ENCODE measurements at places on chromosomes 1 and 21.

DNA sequence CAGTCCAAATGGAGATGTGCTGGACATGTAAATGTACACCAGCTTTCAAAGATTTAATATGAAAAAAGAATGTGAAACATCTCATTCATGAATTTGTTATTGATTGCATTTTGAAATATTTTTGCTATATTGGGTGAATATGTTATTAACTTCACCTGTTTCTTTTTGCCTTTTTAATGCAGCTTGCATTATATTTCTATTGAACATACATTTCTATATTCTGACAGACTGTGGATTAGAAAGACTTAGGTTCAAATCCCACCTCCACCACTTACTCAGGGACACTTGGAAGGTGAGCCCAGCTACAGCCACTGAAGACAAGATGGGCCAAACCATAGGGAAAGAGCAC lies 37.8 kb downstream of the LRRN2 start:
- no peak for DNase-seq

DNA sequence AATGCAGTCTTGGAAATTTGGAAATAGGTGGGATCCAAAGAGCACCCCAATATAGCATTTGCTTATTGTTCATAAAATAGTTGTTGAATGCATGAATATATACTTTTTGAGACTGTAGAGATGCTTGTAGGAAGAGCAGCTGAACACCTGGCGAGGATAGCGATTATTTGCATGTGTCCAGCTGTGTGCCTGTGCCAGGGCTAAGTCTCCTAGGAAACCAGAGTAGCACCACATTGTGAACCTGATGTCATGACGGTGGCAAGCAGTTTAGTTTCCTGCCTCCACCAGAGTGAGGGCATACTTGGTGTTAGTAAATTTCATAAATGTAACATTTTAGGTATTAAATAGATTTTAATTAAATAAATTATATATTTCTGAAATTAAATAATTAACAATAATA lies 37.3 kb upstream of the IRF2BP2 start:
- no peak for DNase-seq

GRCh38 chr1:151773702-151774101 lies 10.4 kb upstream of the MRPL9 start:
- DNase-seq = no peak

- no peak for DNase-seq
Measured at GRCh38 chr1:2224170-2224584, 3.9 kb upstream of the SKI start.

DNA sequence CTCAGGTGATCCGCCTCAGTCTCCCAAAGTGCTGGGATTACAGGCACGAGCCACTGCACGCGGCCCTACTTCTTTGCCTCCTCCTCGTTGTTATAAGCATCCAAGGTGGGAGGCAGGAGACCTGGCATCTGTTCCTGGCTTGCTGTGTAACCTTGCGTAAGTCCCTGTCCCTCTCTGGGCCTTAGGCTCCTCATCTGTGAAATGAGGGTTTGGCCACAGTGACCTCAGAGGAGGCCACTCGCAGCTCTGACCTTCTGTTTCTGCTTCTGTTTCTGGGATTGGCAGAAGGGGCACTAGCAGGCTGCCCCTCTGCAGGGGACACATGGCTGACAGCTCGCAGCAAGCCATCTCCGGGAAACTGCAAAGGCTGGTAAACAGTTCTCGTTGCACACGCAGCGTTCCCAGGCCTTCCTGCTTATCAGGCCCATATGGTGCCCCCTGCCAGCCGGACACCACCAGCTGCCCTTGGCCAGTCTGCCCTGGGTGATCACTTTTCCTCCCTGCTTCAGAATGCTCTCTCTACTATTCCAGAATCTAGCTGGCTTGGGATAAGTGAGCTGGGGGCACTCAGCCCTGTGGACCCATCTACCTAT lies 2.6 kb upstream of the LDLRAP1 start:
- peak; percentile 98 for DNase-seq

DNA sequence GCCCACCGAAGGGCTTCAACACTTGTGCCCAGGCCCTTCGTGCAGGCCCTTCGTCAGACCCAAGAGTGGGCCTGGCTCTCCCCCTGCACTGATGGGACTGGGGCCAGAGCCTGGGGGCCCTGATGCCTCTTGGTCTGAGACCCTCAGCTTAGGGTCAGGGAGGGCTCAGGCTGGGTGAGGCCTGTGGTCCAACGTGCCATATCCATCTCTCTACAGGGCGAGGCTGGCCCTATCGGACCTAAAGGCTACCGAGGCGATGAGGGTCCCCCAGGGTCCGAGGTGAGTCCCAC lies 15.6 kb downstream of the COL6A1 start:
- DNase-seq = no peak

DNA sequence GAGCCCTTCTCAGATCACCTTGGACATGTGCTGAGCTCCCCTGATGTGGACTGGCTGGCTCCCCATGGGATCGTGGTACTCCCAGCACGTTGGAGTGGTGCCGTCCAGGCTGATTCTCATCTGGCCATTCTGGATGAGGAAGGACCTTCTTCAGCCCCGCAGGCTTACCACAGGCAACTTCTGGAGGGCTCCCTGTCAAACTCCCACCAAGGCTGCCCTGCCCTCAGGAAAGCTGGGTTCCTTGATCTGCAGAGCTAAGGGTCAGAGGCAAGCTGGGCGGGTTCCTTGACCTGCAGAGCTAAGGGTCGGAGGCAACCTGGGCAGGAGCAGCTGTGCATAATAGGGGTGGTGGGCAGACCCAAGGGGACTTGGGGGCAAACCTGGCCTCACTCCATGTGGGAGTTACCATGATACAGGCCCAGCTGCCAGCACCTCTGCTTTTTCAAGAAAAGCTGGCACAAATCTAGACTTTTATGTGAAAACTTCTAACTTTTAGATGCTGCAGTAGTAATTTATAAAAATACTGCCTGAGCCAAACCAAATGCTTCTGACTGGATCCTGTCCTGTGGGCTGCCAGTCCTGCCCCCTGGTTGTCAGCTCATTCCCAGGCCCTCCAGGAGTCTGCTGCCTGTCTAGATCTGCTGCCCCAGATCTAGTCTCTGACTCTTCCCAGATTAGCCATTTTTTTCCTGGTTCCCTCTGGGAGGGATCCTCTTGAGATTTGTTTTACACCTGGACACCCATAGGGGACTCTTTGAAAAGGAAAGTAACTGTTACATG lies 5.6 kb upstream of the THEM5 start:
- DNase-seq = no peak

GRCh38 chr1:148373192-148373925 lies 109.7 kb downstream of the PPIAL4G start:
- DNase-seq = no peak

DNA sequence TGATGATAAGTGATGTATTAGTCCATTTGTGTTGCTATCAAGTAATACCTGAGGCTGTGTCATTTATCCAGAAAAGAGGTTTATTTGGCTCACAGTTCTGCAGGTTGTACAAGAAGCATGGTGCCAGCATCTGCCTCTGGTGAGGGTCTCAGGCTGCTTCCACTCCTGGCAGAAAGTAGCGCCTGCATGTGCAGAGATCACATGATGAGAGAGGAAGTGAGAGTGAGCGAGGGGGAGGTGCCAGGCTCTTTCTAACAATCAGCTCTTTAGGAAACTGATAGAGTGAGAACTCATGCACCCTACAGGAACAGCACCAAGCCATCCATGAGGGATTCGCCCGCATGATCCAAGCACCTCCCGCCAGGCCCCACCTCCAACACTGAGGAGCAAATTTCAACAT lies 2.2 kb upstream of the FHAD1 start:
- DNase-seq = no peak

GRCh38 chr1:184838504-184838951 lies 83.9 kb upstream of the EDEM3 start:
- DNase-seq = peak; percentile 67

GRCh38 chr1:27348861-27349783 lies 7.3 kb downstream of the SYTL1 start:
- peak; percentile 78 for DNase-seq
